PC-3 (cell line): ENCODE measurements at places on chromosomes 5 and 9. TPM values are rescaled to one million over a fixed set of nuclear protein-coding genes. Genes with fewer than 3 reads are reported as not detected.

- H3K4me1 ChIP-seq: peaks cover 11% of the 10 kb centered on the region
- peak; percentile 80 for DNase-seq
- no peak overlapping the region for H3K4me3 ChIP-seq
- H3K27ac ChIP-seq: no peak overlapping the region
- H3K36me3 ChIP-seq: no peaks in the 10 kb centered on the region
Measured at GRCh38 chr9:127586537-127586936, 25.5 kb upstream of the STXBP1 start.

NXNL2 gene
- 0.66 TPM in 1 of 2 replicates, not detected in the other for total RNA-seq

ADAMTS2 gene
- total RNA-seq: not detected in 2 replicates

- H3K4me3 ChIP-seq: no peak overlapping the region
- DNase-seq: no peak
- no peaks in the 10 kb centered on the region for H3K36me3 ChIP-seq
Measured at GRCh38 chr5:81757404-81757803, 6.5 kb upstream of the SSBP2 start.

DNA sequence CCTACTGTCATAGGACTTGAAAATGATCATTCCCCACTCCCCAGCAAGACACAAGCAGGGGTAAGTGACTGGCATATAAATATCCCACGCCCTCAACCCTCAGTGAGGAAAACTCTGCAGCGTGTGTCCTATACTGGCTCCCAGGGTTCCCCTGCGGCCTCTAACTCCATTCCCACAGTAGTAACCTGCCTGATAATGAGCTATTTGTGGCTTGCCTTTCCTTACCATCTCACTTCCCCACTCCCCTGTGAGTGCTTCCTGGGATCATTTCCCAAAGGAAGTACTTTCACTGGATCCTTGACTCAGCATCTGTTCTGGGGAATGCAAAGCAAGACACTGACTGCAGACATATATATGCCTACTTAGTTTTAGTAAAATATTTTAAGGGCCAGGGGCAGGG is 14.3 kb downstream of the CDC14B start:
- H3K4me1 ChIP-seq: no peaks in the 10 kb centered on the region
- no peak for DNase-seq
- H3K36me3 ChIP-seq: no peaks in the 10 kb centered on the region
- no peaks in the 10 kb centered on the region for H3K27me3 ChIP-seq
- H3K4me3 ChIP-seq: no peak overlapping the region

HTR1A gene
- total RNA-seq: not detected in 2 replicates

DNA sequence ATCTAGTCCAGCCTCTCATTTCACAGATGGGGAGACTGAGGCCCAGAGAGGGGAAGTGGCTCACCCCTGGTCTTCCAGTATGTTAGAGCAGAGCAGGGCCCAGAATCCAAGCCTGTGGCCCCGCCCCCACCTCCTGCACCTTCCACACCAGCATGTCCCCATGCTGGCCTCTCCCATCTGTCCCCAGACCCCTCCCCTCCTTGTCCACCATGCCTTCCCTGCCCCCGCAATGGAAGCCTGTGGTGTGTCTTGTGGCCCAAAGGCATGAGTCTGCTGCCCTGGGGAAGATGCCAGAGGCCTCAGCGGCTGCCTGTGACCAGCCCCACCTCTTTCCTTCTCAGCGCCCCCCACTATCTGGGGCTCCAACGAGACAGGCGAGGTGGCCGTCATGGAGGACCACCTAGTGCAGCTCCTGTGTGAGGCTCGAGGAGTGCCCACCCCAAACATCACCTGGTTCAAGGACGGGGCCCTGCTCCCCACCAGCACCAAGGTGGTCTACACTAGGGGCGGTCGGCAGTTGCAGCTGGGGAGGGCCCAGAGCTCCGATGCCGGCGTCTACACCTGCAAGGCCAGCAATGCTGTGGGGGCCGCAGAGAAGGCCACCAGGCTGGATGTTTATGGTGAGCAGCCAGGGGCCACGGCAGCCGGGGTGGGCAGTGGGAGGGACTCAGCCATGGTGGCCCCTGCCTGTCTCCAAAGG is 87.2 kb downstream of the HMCN2 start:
- H3K4me1 ChIP-seq: peaks cover 12% of the 10 kb centered on the region
- H3K27ac ChIP-seq: peak overlapping the region; percentile 99
- H3K4me3 ChIP-seq: peak overlapping the region; percentile 15; the same call in 1 of the 2 replicates
- no peaks in the 10 kb centered on the region for H3K36me3 ChIP-seq
- DNase-seq: peak; percentile 22

GRCh38 chr9:83234541-83234940 is 171.6 kb upstream of the RASEF start:
- H3K27ac ChIP-seq: no peak overlapping the region
- no peak overlapping the region for H3K4me3 ChIP-seq
- H3K36me3 ChIP-seq: no peaks in the 10 kb centered on the region
- H3K4me1 ChIP-seq: no peaks in the 10 kb centered on the region

CACFD1 gene
- 7.5 and 10.0 TPM in 2 replicates for total RNA-seq

JAKMIP2 gene
- 0.15 TPM in 1 of 2 replicates, not detected in the other for total RNA-seq

- no peak overlapping the region for H3K4me3 ChIP-seq
- no peaks in the 10 kb centered on the region for H3K27me3 ChIP-seq
- no peak overlapping the region for H3K27ac ChIP-seq
- no peak for DNase-seq
- peaks cover 14% of the 10 kb centered on the region for H3K4me1 ChIP-seq
Measured at GRCh38 chr9:126058011-126058531, 268.6 kb upstream of the MVB12B start.

DNA sequence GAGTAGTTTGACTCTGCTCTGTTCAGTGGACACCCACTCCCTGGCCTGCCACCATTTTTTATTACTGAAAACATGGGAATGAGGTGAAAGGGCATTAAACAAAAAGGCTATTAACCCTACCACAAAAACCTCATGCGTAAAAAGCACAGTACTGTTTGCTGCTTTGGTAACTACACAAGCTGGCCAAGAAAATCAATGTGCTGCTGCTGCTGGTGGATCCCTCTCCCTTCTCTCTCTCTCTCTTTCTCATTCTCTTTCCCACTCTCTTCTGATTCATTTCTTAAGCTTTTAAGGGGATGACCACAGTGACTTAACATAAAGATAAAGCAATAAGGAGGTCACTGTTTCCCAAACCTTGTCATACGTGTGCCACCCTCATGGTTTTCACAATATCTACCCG is 183.2 kb upstream of the TBC1D2 start:
- no peak overlapping the region for H3K27ac ChIP-seq
- no peaks in the 10 kb centered on the region for H3K36me3 ChIP-seq
- no peaks in the 10 kb centered on the region for H3K4me1 ChIP-seq
- DNase-seq: no peak
- no peak overlapping the region for H3K4me3 ChIP-seq

GRCh38 chr5:173232499-173233346 is 2.3 kb downstream of the NKX2-5 start:
- H3K36me3 ChIP-seq: no peaks in the 10 kb centered on the region
- H3K4me1 ChIP-seq: no peaks in the 10 kb centered on the region
- H3K27me3 ChIP-seq: peaks cover 16% of the 10 kb centered on the region
- H3K4me3 ChIP-seq: no peak overlapping the region
- no peak for DNase-seq
- H3K27ac ChIP-seq: no peak overlapping the region

LRRC26 gene
- total RNA-seq: 0.40 and 2.0 TPM in 2 replicates

CRB2 gene
- not detected in 2 replicates for total RNA-seq

DNA sequence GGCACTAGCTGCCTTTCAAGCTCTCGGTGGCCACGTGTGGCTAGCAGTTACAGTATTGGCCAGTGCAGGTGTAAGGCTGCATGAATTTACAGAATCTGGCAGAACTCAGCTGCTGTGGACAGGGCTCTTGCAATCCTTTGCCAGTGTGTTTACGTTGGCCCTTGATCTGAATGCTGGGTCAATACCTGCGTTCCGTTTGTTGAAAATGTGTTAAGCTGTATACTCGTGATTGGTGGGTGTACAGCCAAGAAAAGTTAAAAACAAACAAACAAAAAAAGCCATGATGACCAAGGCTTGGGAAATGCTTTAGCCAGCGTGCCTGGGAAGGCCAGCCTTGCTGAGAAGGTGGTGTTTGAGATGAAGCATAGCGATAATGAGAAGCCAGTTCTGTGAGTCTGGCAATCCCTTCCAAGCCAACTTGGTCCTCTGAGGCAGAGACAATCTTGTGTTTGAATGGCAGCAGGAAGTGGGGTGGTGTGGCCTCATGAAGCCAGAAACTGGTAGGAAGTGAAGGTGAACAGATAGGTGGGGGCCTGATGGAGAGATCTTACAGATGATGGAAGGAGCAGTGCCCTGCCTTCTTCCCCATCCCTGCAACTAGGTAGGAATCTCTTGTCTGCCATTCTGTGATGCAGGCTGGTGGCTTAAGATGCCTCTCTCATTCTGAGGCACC is 820 bp upstream of the CFAP90 start:
- DNase-seq: no peak
- H3K27me3 ChIP-seq: peaks cover 7% of the 10 kb centered on the region; the same call in 1 of the 2 replicates
- no peak overlapping the region for H3K27ac ChIP-seq
- H3K4me1 ChIP-seq: no peaks in the 10 kb centered on the region
- H3K4me3 ChIP-seq: no peak overlapping the region

DNA sequence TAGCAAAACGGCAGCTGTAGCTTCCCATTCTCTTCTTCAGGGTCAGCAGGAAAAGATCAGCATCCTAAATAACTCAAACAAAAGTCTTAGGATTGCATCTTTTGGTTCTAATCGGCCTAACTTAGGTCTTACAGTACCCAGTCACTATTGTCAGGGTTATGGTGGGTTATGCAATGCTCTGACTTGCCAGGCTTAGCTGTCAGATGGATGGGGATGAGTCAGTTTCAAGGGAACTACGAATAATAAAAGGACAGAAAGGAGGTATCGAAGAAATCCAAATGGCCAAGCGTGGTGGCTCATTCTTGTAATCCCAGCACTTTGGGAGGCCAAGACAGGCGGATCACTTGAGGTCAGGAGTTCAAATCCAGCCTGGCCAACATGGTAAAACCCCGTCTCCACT is 46.5 kb downstream of the PPP1R2B start:
- H3K27ac ChIP-seq: no peak overlapping the region
- no peaks in the 10 kb centered on the region for H3K4me1 ChIP-seq
- DNase-seq: peak; percentile 38

GZMA gene
- total RNA-seq: not detected in 2 replicates

DNA sequence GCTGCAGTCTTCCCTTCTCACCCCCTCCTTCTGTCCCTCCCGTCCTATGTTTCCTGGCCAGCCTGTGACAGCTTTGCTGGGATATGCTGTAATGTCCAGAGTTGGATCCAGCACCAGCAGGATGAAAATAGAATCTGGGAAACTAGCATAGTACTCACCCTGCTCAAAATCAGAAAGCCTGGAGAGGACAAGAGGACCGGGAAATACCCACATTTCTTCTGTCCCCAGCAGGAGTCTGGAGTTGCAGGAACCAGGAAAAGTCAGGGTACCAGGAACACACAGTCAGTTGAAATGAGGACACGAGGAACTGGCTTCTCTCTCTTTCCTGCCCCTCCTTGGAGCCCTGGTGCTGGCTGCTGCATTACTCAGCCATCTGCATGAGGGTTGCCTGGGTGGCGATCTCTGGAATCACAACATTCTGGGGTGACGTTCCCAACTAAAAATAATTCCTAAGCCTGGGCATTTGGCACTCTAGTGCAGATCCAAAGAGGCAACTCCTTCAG is 59.6 kb upstream of the NFIL3 start:
- no peaks in the 10 kb centered on the region for H3K36me3 ChIP-seq
- H3K27ac ChIP-seq: no peak overlapping the region
- DNase-seq: no peak
- no peaks in the 10 kb centered on the region for H3K27me3 ChIP-seq
- no peaks in the 10 kb centered on the region for H3K4me1 ChIP-seq

DNA sequence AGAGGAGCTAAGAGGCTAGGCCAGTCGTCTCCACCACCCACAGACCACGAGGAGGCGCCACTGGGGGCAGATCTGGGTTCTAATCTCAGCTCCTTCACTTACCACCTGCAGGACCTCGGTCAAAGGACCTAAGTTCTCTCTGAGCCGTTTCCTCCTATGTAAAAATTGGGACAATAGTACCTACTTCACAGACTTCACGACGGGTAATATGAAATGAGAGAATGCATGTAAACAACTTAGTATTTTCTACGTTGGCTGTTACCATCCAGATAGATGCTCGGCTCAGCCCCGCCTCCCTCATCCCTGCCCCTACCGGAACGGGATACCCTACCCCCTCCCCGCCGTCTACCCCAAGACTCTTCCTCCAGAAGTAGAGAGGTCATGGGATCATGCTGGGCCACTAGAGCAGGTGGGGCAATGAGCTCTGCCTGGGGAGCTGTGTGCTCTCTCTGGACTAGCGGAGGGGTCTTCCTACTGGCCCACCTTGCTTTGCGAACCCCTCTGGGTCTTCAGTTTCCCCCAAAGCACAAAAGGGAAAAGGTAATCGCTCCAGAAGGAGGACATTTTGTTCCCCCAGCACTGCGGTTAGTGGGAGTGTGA is 541 bp downstream of the GNPDA1 start:
- peak; percentile 44 for DNase-seq
- no peaks in the 10 kb centered on the region for H3K27me3 ChIP-seq
- no peaks in the 10 kb centered on the region for H3K36me3 ChIP-seq

- H3K4me3 ChIP-seq: no peak overlapping the region
Measured at GRCh38 chr5:31469886-31470285, 62.0 kb downstream of the DROSHA start.

DNA sequence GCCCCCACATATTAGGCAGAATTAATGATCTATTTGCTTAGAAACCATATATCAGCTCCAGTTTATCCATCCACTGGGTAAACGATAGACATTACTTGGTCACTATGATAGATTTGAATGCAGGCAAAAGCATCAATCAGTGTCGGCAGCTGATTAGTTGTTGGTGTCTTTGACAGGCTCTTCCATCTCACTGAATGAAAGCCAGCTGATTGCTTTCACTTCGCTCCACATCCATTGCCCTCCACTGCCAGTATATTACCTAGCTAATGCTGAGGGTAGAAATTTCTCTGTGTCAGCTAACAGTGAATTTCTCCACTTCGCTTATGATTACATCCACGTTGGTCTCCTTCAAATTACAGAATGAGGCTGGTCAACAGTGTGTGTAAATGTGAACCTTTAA is 821.3 kb upstream of the TYRP1 start:
- no peaks in the 10 kb centered on the region for H3K4me1 ChIP-seq
- no peak overlapping the region for H3K4me3 ChIP-seq
- H3K36me3 ChIP-seq: no peaks in the 10 kb centered on the region
- no peak for DNase-seq
- no peaks in the 10 kb centered on the region for H3K27me3 ChIP-seq

DNA sequence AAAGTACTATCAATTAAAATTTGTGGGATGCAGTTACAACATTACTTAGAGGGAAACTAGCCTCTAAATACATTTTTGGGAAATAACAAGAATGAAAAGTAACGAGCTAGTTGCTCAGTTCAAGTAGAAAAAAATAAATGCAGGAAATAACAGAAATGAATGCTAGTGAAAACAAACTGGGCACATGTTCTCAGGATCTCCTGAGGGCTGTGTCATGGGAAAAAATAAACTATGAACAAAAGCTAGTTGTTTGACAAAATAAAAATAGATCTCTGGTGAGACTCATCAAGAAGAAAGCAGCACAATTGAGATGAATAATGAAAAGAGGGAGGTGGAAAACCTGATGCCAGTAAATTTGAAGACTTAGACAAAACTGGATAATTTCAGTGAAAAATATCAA is 16.3 kb downstream of the IDNK start:
- no peaks in the 10 kb centered on the region for H3K27me3 ChIP-seq
- no peak overlapping the region for H3K4me3 ChIP-seq
- no peaks in the 10 kb centered on the region for H3K4me1 ChIP-seq
- no peak for DNase-seq
